SK-N-MC (cell line): ENCODE measurements at places on chromosomes 11 and 22.

DNA sequence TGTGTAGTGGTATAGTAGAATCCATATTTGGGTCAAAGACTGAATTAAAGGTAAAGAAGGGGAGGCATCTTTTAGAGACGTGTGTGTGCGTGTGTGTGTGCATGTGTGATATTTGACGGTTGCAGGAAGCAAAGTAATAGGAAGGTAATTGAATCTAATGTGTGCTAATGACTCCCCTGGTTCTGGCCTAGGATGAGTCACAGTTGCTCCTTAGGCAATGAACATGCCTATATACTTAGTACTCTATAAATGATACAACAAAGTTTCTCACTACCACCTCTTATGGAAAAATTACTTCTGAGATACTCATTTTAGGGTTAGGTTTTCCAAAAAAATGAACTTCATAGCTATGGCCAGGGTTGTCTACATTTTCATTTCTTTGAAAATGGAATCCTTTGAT is 409.6 kb downstream of the GUCY1A2 start:
- DNase-seq: no peak

GRCh38 chr11:126878913-126879482 is 121.6 kb downstream of the KIRREL3 start:
- no peak for DNase-seq

DNA sequence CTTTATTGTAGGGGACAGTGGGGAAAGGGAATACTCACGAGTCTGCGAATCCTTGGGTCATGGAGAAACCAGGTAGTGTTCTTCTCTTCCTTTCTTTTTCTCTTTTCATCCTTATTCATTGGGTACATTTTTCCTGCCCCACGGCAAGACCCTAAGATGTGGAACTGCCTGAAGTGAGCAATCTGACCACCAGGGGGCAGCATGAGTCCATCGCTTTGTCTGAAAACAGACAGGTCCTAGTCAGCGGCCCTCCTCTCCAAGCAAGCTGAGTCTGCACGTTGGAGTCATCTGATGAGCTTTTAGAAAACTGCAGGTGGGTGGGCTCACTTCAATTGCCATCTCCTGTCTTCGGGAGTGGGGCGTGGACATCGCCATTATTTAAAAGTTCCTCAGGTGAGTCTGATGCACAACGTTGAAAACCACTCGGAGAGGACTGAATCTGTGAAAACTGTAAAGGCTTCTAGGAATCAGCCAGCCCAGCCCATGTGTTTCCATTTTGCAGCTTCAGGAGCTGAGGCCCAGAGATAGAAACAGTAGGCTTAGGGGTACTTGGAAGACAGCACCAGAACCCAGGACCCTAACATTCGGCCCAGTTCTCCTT is 34.0 kb upstream of the FBXO3 start:
- peak; percentile 86 for DNase-seq

DNA sequence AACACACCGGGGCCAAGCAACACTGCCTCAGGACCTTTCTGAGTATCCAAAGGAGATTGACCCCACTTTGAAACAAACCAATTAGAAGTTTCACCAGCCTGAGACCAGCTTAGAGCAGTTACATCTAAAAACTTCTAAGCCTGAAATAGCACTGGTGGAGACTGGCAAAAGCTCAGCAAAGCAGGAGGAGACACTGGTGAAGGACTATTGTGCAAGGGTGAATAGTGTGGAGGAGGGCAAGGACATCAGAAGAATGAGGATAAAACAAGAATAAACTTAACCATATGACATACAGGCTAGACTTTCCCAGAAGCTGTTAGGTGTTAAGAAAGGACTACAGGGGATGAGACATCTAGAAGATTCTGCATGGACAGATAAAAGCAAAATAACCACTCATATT is 152.4 kb downstream of the FCHSD2 start:
- DNase-seq: no peak

- no peak for DNase-seq
These were observed 34.4 kb downstream of the BRD1 start for GRCh38 chr22:49793296-49793695.

GRCh38 chr22:19571207-19571795 is 47.1 kb upstream of the CLDN5 start:
- DNase-seq: no peak

GRCh38 chr22:19149047-19149883 is 827 bp downstream of the GSC2 start:
- DNase-seq: no peak

DNA sequence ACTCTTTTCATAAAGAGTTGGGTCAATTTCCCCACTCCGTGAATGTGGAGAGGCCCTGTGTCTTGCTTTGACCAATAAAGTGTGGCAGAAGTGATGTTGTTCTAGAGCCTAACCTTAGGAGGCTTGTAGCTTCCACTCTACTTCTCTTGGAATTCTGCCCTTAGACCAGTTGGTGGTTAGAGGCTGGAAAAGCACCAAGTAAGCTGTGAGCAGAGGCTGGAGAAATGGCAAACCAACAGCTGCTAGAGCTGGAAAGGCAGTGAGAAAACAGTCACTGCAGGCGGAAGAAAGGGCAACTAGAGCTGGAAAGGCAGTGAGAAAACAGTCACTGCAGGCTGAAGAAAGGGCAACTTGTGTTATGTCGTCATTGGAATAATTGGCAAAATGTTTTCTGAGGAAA is 29.8 kb upstream of the MSANTD2 start:
- no peak for DNase-seq

DNA sequence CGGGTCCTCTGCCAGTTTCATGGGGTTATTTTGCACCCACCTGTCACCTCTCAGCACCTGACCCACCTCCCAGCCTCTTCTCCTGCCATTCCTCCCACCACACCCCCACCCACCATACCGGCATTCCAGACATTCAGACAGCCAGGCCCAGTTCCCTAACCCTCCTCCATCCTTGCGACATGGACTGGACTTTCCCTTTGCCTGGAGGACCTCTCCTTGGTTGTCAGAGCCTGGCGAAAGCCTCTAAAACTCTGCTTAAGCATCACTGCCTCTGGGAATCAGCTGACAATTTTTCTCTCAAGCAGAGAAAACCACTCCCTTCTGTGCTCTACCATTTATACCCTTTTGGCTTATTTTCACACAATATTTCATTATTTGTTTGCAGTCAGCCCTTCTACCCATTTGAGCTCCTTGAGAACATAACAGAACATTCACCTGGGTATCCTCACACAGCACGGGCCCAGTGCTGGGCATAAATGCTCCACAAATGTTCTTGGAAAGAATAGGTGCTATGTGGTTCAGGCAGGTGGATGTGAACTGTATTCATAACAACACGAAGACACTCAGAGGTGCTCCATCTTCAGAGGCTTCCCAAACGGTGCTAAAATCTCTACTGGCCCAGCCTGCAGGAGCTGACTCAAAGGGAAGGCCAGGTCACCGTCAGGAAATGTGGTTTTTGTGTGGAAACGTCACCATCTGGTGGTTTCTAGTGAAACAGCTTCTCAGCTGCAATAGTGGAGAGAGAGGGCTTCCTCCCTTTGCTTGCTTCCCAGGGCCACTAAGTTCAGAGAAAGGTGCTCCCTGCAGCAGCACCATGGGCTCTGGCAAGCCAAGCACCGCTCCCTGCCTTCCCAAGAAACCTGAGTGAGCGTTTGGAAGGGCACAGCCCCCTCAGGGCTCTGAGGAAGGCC is 10.4 kb downstream of the SPATA19 start:
- DNase-seq: peak; percentile 5

DNA sequence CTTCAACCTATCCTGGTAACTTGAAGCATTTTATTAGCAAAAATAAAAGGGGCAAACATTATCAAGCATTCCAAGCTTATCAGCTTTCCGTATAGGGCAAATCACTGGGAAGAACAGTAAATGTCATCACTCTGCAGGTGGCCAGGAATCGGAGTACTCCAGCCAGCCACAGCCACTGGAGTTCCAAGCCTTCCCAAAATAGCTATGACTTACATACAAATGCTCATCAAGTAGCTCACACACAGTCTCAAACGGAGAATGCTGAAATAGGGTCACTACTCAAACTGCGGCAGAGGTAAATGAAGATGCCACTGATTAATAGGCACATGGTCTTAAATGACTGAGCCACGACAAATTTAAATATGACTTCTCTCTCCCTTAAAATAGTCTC is 2.1 kb downstream of the USP28 start:
- DNase-seq: no peak

- no peak for DNase-seq
These were observed 80.5 kb downstream of the CLPB start for GRCh38 chr11:72353861-72354260.

DNA sequence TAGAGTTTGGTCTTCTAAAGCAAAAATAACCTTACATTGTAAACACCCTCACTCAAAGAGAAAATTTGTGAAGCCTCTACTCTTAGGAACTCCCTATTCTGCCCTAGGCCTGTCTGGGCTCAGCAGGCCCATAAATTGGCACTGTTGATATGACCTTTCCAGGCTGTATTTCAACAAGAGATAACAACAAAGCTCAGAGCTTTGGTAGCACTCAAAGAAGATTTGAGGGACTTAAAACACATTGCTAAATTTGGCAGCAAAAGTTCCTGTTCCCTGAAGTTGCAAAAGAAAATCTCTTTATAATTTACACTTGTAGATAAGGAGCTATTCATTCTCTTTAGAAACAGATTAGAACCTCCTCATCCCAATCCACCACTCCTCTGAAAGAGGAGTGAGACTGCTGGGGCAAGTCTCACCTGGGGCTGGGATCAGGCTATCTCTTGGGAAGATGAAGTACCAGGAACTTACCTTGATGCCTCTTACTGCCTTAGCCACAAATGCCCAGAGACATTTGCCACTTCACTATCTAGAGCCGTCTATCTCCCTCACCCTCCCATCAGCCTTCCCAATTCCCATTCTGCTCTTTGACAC is 110.4 kb upstream of the AKIP1 start:
- DNase-seq: no peak

GRCh38 chr11:10857459-10857708 is 469 bp downstream of the ZBED5 start:
- DNase-seq: no peak

DNA sequence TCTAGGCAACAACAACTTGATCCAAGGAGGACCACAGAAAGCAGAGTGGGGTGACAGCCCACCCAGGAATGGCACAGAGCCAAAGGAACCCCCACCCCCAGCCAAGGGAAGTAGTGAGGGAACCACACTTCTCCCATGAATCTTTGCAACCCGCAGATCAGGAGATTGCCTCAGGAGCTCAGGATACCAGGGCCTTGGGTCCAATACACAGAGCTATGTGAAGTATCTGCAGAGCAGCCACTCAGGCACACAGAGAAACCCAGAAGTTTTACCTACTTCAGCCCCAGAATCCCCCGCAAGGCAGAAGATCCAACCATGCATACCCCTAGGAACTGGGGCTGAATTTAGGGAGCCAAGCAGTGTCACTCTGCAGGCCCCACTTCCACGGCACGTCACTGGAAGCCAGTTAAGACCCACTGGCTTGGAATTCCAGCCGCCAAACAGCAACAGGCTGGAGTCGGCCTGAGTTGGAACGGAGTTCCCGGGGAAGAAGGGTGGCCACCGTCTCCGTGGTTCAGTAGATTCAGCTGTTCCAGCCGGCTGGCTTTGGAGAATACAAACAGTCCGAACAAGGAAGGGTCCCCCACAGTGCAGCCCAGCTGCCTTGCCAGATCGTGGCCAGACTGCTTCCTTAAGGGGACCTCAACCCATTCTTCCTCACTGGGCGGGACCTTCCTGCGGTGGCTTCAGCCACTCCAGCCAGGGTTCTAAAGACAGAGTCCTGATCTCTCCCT is 174.1 kb downstream of the TTC28 start:
- no peak for DNase-seq
